T-helper 17 cell (primary cell): ENCODE measurements at places on chromosomes 4 and X.

DNA sequence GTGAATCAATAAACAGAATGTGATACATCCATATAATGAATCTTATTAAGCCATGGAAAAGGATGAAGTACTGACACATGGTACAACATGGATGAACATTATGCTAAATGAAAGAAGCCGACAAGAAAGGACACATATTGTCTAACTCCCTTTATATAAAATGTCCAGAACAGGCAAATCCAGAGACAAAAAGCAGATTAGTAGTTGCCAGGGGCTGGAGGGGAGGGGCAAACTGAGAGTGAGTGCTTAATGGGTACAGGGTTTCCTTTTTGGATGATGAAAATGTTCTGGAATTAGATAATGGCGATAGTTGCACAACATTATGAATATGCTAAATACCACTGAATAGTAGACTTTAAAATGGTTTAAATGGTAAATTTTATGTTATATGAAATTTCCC lies 17.4 kb downstream of the ADGRG4 start:
- no peak for DNase-seq

GRCh38 chr4:99300934-99301333 lies 10.1 kb upstream of the ADH1A start:
- no peak for DNase-seq

GRCh38 chr4:1082215-1083182 lies 30.9 kb downstream of the RNF212 start:
- DNase-seq: no peak

- DNase-seq: no peak
Observed at GRCh38 chr4:57214654-57215411, 104.6 kb upstream of the IGFBP7 start.

- DNase-seq: no peak
Observed at GRCh38 chrX:105608745-105609144, 213.6 kb upstream of the NRK start.

GRCh38 chrX:119130911-119131310 lies 3.3 kb upstream of the KIAA1210 start:
- DNase-seq: no peak

GRCh38 chrX:19372547-19373331 lies 29.0 kb downstream of the PDHA1 start:
- no peak for DNase-seq

DNA sequence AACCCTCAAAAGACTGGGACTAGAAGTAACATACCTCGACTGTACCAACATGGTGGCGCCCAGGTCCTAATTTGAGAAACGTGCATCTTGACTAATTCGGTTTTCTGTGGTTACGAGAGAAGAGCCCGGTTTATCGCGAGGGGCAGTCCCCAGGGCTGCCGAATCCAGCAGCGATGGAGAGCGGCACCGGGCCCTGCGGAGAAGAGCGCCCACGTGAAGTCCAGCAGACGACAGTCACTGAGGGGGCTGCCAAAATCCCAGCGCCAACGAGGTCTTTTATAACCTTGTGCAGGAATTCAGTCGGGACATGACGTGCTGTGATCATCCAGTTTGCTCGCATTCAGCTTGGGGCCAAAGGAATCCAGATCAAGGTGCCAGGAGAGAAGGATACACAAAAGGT lies 187.5 kb upstream of the SLITRK2 start:
- no peak for DNase-seq

DNA sequence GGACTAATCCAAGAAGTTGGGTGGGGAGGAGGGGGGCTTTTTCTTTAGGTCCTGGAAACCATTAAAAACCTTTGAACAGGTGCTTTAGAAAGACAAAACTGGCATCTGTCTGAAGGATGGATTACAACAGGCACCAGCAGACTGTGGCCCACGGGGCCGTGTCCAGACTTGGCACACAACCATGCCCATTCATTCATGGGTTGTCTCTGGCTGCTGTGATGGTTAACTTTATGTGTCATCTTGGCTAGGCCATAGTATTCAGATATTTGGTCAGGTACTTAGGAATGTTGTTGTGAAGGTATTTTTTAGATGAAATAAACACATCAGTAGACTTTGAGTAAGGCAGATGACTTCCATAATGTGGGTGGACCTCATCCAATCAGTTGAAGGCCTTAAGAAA lies 45.5 kb downstream of the TBL1X start:
- no peak for DNase-seq

- no peak for DNase-seq
Observed at GRCh38 chr4:145493166-145493565, 11.5 kb downstream of the SMAD1 start.

- DNase-seq: no peak
Observed at GRCh38 chrX:111353793-111354192, 58.2 kb downstream of the DCX start.

- no peak for DNase-seq
Observed at GRCh38 chr4:129371926-129372325, 276.0 kb downstream of the C4orf33 start.

- no peak for DNase-seq
Observed at GRCh38 chr4:70760662-70761061, 38.9 kb downstream of the RUFY3 start.

DNA sequence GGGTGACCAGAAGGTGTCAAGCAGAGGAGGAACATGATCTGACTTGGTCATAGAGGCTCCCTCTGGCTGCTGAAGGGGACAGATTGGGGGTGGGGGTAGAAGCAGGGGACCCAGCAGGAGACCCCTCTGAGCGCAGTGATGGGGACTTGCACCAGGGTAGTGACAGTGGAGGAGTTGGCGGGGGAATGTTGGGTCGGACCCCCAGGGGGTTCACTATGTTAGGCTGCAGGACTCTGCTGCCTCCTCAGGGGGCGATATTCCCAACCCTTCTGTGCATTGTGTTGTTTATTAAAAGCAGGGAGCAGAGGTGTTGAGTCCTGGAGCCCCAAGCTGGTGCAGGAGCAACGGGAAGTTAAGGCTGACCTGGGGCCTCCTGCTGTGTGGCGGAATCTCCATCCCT lies 8.8 kb downstream of the WDR13 start:
- no peak for DNase-seq

DNA sequence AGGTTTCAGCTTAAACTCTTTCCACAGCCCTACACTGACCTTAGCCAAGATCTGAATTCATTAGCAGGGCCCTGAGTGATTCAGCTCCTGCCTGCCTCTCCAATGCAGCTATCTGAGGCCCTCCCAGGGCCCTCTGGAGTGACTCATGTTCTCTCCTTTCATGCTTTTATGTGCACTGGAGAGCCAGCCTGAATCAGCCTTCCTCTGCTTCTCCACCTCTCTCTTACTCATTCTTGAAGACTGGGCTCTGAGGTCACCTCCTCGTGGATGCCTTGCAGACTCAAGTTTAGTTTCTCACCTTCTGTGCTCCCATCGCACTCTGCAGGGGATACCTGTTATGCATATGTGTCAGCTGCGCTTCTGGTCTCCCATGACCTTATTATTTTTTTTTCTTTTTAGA lies 3.1 kb upstream of the OCIAD2 start:
- DNase-seq: no peak

GRCh38 chr4:38284294-38285030 lies 324.3 kb downstream of the PTTG2 start:
- no peak for DNase-seq

- no peak for DNase-seq
Observed at GRCh38 chrX:9122519-9123245, 88.8 kb upstream of the FAM9B start.

DNA sequence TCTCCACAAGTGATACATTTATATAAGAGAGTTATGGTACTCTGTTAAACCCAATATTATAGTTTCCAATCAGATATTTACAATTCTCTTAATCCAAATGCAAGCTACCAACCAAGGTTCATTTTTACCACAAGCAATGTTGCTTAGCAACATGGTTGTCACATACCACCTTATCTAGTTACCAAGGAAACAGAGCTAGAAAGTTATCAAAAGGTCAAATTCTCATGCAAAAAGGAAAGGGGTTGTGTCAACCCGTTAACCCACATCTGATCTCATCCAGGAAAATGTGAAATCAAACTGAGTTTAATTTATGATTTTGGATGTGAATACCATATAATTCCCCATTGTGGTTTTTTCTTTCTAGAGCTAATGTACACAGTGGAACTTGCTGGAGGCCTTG lies 274.1 kb upstream of the MAGEB2 start:
- no peak for DNase-seq

- DNase-seq: no peak
Observed at GRCh38 chr4:42824278-42824977, 68.1 kb upstream of the GRXCR1 start.

DNA sequence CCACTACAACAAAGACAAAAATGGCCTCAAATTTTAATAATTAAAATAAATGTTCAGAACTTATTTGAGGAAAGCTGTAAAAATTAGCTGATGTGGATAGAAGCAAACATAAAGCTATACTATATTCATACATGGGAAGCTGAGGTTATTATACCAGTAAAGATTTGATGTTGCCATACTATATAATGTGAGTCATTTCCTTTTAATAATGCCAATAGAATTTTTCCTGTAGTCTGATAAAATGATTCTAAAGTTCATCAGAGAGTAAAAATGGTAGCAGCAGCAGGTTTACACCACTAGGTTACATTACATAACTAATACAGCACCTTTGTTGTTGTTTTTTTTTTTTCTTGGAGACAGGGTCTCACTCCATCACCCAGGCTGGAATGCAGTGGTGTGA lies 45.5 kb upstream of the CYP2U1 start:
- DNase-seq: no peak

GRCh38 chr4:159134429-159134828 lies 31.6 kb downstream of the RAPGEF2 start:
- no peak for DNase-seq

GRCh38 chrX:1164322-1165288 lies 47.8 kb downstream of the CRLF2 start:
- DNase-seq: no peak

DNA sequence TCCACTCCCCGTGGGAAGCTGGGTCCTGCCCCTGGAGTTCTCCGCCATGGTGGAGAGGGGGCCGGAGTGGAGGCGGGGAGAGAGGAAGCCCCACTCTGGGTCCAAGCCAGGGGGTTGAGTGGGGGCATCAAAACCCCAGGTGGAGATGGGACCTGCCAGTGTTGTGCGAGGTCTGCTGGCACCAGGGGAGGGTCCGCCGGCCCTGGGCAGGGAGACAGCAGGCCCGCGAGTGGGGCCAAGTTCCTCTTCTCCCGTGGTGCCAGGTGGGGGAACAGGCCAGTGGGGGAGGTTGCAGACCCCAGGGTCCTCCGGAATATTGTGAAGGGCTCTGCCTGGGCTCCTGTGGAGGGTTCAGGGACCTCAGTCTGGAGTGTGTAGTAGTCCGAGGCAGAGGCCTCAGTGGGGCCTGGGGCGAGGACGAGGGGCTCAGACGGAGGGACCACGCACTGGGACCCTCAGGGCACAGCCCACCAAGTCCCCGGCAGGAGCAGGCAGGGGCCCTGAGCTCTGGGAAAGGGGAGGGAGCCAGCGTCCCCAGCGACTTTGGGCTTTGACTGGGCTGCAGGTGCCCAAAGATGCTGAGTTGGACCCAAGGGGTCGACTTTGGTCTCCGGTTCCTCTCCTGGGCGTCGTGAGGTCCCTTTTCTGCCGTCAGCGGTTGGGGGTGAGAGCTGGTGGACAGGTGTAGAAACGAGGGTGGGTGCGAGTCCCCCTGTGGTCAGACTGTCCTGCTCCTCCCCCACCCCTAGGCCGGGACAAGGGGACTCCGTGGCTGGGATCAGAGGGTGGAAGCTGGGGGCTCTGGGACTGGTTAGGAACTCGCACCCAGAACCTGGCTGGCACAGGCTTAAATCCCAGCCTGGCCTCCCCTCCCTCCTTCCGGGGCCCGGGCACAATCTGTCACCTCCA lies 43.8 kb upstream of the NKX1-1 start:
- no peak for DNase-seq

DNA sequence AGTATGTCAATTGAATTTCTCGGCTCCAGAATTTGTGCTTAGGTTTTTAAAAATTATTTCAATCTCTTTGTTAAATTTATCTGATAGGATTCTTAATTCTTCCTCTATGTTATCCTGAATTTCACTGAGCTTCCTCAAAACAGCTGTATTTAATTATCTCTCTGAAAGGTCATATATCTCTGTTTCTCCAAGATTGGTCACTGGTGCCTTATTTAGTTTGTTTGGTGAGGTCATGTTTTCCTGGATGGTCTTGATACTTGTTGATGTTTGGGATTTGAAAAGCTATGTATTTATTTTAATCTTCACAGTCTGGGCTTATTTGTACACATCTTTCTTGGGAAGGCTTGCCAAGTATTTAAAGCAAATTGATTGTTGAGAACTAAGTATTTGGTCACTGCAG lies 24.7 kb upstream of the HERC3 start:
- no peak for DNase-seq

DNA sequence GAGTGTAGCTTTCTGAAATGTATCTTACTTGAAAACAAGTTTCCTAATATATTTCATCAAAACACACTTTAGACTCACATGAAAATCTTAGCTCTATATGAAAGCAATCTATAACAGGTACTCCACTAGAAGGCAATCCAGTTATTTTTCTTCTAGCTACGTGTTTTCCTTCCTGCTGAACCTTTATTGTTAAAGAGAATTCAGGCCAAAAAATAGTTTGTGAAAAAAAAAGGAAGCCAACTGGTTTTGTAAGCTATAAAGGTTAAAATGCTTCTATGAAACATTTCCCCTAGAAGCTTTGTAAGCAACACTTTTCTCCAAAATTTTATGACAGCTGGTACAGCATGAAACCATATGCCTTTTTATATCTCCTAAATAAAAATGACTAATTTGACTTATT lies 304.7 kb upstream of the DIAPH2 start:
- DNase-seq: no peak

- DNase-seq: no peak
Observed at GRCh38 chrX:155778844-155779553, 102.1 kb upstream of the VAMP7 start.

GRCh38 chr4:139535228-139535870 lies 20.7 kb downstream of the SETD7 start:
- no peak for DNase-seq

DNA sequence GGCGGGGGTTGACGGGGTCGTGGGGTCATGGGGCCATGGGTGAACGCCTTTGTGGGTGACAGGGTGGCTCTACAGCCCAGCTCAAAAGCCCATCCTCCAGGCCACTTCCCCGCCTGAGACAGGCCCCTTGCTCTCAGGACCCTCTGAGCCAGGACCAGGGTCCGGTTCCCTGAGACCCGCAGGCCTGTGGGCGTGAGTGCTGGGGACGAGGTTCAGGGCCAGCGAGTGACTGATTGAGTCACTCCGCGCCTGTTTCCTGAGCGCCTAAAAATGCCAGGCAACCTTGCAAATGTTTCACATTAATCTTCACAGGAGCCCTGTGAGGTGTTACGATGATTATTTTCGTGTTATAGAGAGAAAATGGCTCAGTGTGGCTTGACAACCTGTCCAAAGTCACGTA lies 97.8 kb downstream of the ZNF674 start:
- DNase-seq: no peak
